ENCODE measurements at places on chromosomes 2 and 18.

GRCh38 chr2:136327162-136327852, 209.4 kb upstream of the CXCR4 start:
- peak; percentile 77 for DNase-seq

DNA sequence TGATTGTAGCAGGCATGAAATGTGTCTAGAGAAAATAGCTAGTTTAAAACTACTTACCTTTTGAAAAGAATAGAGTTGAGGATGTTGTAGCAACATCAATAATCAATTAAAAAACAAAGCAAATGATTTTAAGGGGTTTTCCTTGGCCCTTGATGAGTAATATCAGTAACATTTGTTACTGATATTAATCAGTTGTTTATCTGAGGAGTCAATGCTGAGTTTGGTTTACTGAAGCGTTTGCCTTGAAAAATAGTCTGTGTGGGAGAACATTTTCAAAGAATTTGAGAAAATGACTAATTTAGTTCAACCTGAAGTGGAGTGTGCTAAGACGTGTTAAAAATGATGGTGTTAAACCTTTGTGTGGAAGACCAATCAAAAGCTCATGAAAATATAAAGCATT, 9.3 kb downstream of the PTH2R start:
- DNase-seq = no peak

- DNase-seq = no peak
Measured at GRCh38 chr2:26631401-26632170, 9.6 kb downstream of the CIB4 start.

GRCh38 chr2:205188239-205189138, 493.8 kb upstream of the NRP2 start:
- no peak for DNase-seq

- no peak for DNase-seq
Measured at GRCh38 chr2:174608866-174609214, 11.2 kb upstream of the WIPF1 start.

GRCh38 chr2:104321796-104322349, 532.0 kb upstream of the POU3F3 start:
- no peak for DNase-seq

DNA sequence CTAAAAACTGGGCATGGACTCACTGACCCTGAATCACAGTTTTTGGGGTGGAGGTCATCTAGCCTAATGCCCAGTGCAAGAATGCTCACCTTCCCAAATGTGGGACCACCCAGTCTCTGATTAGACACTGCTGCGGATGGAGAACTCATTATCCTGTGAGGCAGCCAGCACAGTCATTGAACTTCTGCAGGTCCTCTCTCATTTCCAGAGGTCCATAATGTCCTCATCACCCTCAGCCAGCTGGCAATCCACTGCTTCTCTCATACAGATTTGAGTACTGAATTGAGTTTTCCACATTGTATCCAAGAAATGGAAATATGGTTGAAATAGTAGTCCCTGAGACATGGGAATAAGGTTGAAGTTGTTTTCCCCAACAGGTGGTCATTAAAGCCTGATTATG, 5.0 kb upstream of the MYO5B start:
- DNase-seq = no peak

DNA sequence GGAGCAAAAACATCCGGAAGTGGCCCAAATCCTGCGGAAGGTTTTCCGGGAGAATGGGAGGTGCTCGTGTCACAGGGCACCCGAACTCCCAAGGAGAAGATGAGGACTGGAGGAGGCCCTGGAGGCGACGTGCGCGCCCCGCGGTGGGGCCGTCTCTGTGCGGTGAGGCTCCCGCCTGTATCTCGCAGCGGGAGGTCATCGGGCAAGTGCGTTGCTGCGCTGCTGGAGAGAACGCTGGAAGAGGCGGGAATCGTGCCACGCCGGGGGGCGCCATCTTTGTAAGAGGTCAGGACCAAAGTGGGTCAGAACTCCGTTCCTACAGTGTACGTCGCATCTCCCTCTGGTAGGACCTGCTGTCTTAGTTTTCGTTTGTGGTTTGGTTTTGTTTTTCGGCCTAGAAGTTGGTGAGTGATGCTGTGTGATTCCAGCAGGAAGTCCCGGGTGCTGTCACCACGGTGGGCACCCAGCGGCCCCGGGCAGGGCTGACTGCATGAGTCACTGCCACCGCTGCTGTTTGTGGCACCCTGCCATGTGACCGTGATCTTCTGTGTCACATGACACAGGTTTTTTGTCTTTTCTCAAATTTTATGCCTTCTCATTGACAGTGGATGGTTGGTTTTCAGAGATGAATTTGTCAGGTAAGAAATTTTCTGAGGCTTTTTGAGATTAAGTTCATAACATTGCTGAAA, 21.5 kb upstream of the ATP9B start:
- no peak for DNase-seq

GRCh38 chr2:193549661-193550060, 1354.9 kb upstream of the TMEFF2 start:
- no peak for DNase-seq

GRCh38 chr2:205270689-205271088, 411.6 kb upstream of the NRP2 start:
- DNase-seq = no peak

DNA sequence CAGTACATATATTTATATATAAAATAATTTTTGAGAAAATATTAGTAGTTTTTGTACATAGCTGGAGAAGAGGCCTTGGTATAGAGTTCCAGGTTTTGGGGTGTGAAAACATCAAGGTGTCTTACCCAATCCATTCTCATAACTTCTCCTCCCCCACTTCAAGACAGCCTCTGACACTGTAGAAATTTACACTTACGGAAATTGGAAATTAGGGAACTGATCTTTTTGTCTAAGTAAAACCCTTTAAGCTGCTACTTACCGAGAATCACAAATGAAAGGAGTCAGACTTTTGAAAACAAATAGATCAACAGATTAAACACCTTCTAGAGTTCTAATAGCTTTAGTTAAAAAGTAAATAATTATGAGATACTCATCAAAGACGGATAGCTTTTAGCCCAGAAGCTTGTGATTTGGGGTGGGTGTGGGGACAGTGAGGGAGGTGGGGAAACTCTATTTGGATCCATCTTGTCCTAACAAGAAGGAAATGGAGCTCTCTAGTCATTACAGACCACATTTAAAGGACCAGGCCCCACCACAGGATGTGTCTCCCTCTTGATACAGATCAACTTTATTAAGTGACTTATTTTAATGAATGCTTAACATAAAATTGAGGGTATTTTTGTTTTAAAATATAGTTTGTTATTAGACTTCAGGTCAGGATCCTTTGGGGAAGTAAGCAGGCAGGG, 11.1 kb upstream of the FBXO11 start:
- DNase-seq = no peak

DNA sequence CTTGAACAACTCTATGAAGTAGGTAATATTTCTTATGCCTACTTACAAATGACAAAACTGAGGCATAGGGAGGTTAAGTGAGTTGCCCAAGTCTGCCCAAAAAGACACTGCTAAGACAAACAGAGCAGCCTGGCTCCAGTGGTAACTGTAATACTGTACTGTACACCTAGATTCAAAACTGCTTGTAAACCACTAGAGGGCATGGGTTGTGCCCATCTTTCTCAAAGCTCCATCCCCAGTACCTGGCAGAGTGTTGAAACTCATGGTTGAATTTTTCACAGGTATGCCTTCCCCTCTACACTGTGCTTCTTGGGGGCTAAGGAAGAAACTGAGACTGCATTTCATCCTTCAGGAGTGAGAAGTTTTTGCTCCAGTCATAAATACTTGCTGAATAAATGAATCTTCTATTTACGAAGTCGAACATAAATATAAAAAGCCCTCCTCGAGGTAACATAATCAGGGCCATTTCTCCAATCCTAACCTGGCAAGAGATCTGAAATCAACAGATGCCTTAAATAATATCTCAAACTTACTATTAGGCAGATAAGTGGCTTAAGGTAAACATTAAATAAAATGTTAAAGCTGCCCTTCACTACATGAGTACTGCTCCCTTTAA, 2.0 kb downstream of the PPP4R1 start:
- DNase-seq = no peak

- DNase-seq = no peak
Measured at GRCh38 chr2:240225660-240226475, 85.4 kb upstream of the OTOS start.

DNA sequence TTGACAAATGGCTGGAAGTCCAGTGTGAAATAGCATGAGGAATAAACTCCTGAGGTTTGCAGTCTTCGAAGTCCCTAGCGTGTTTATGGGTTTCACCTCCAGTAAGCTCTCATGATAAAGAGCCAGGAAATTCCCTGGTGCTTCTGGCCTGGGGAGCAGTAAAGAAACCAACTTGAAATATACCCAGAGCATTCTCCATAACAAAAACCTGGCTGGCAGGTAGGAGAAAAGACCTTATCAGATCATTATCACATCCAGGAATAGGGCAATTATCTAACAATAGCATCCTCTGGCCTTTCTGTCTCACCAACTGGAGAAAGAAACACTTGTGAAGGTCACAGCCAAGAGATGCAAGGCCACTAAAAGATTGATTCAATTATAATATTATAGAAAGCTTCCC, 513.6 kb upstream of the LRRTM4 start:
- DNase-seq = no peak

- DNase-seq = peak; percentile 33
Measured at GRCh38 chr2:121080013-121080772, 204.8 kb downstream of the TFCP2L1 start.

DNA sequence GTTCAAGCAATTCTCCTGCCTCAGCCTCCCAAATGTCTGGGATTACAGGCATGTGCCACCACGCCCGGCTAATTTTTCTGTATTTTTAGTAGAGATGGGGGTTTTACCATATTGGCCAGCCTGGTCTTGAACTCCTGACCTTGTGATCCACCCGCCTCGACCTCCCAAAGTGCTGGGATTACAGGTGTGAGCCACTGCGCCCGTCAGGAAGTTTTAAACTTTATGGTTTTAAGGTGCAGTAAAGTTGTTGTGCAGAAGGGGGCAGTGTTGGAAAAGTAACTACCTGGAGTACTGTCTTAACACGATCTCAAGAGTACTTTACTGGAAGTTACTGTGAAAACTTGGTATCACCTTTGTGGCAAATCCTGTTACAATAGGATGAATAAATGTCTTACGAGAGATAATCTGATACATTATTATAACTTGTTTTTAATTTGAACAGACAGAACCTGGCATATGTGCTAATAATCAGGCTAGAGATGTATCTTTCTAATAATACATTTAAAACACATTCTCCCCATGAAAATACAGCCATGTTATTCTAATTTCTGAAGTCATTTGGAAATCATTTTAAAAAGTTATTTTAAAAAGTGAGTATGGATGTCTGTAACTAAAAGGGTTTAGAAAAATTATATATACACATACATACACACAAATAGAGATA, 10.8 kb downstream of the SPDYA start:
- DNase-seq = peak; percentile 36

- no peak for DNase-seq
Measured at GRCh38 chr2:107001551-107001950, 115.6 kb upstream of the ST6GAL2 start.

- DNase-seq = no peak
Measured at GRCh38 chr2:241298673-241299072, 16.8 kb downstream of the HDLBP start.

DNA sequence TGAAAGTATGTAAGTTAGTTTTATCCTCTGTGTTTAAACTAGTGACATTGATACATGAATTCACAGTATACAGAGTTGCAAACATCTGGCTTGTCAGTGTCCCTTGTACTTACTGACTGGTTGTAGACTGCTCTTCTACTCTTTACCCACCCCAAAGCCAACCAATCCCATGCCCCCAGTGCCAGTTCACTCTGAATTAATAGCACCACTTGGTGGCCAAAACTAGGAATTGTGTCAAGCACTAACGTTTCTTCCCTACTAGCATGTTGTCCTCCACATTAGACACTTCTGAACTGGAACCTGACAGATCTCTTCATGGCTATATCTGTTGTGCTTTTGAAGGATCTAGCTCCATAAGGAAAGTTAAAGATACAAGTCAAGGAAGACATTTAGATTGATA, 27.2 kb upstream of the OTX1 start:
- no peak for DNase-seq

- no peak for DNase-seq
Measured at GRCh38 chr2:128600581-128601297, 282.1 kb upstream of the HS6ST1 start.

GRCh38 chr2:145090841-145091761, 571.2 kb upstream of the ZEB2 start:
- DNase-seq = no peak

Measured in activated T-cell treated with anti-CD3 and anti-CD28 coated beads for 48 hours (primary cell).